M059J (cell line): ENCODE measurements at places on chromosomes 12 and 14.

GRCh38 chr14:64510825-64511671, 6.5 kb downstream of the ZBTB1 start:
- peak; percentile 72 for DNase-seq

DNA sequence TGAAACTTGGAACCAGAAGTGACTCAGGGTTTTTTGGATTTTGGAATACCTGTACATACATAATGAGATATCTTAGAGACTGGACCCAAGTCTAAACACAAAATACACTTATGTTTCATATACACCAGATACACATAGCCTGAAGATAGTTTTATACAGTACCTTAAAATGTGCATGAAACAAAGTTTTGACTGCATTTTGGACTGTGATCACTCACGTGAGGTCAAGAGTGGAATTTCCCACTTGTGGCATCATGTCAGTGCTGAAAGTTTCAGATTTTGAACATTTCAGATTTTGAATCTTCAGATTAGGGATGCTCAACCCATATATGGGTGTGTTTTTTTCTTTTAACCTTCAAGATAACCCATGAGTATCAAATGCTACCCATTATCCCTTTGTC, 6.6 kb downstream of the SBNO1 start:
- DNase-seq, result no peak

- no peak for DNase-seq
These were observed 811 bp upstream of the FBRSL1 start for GRCh38 chr12:132489078-132489601.

DNA sequence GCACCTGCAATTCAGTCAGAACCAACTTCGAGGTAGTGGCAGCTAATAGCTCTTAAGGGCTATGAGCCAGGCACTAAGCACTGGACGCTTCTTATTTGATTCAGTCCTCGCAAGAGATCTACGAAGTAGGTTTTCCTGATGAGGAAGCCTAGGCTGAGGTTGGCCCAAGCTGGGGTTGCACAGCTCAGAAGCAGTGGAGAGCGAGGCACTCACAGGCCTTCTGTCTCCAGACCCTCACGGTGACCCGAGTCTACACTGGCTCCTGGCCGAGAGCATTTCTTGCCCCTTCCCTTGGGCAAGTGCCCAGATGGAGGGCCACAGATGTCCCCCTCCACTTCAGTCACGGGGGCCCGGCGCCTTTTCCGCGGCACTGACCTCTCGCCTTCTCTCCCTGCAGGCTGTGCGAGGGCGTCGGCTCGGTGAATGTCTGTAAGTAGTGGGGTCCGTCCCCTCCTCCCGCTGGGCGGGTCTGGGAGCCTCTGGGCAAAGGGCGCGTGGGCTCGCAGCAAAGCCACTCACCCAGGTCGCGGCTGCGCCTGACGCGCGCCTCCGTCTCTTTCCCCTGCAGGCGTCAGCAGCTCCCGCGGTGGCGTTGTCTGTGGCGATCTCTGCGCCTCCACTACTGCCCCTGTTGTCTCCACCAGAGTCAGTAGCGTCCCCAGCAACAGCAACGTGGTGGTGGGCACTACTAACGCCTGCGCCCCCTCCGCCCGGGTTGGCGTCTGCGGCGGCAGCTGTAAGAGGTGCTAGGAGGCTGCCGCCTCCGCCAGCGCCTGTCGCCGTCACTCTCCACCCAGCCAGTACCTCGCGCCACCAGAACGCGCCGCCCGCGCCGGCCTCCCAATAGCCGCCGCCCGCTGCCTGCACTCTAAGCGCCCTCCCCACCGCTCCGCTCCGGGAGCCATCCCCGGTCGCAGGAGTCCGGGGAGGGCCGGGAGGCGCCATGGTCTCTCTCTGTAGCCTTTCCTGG, 13.1 kb downstream of the KRT83 start:
- peak; percentile 59 for DNase-seq

DNA sequence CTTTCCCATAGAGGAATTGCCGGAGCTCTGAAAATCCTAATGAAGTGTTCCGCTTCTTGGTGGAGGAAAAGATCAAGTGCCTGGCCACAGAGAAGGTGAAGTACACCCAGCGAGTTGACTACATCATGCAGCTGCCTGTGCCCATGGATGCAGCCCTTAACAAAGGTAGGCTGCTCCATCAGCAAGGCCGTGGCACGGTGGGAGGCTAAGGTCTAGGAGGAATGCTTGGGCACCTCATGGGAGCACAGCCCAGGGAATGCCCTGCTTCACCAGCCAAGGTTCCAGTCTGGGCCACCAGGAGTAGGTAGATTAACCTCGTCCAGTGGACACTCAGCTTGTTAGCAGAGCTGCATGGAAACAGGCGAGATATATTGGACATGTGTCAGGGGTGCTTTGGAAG, 6.4 kb upstream of the TPI1 start:
- DNase-seq, result no peak

DNA sequence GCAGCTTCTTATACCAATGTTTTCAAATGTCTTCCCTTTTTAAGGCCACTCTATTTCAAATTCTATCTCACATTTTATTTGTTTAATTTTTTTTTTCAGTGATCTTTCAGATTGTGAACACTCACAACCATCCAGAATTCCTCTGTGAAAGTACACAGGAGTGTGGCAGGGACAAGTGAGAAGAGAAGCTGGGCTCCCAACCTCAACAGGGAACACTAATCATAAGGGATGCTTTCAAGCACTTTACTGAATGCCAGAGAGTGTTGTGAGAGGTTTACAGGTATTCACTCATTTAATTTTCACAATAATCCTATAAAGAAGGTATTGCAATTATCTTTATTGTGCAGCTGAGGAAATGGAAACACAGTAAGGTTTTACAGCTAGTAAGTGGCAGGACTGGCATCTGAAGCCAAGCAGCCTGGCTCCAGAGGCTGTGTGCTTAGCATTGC, 60.1 kb upstream of the PYGL start:
- DNase-seq, result no peak

- no peak for DNase-seq
These were observed 3.4 kb downstream of the HSD17B6 start for GRCh38 chr12:56766535-56766934.

DNA sequence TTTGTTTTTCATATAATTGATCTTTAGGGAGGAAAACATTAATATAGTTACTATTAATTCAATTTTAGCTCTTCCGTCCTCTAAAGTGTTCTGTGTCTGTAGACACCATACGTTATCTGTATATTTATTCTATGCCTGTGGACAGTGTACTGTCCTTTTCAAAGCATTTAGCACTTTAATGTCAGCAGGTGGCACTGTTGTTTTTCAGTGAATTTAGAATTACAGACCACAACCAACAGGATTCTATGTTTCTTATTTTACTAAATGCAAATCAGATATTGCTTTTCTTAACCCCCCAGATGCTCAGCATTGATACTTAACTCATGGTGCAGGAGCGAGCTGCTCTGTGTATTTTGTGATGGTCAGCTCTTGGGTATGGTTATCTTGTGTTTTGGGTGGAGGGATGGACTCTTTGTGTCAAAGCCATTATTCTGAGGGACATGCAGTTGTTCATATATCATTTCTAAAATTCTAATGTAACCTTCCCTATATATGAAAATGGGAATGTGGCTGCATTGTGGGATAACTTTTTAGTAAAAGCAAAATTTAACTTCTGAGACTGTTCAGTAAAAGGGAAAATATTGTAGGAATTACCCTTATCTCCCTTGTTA, 65.2 kb downstream of the PAPOLA start:
- peak; percentile 7 for DNase-seq

- DNase-seq, result no peak
These were observed 5.7 kb downstream of the OTUB2 start for GRCh38 chr14:94031883-94032279.

GRCh38 chr12:63018273-63018672, 83.3 kb upstream of the PPM1H start:
- peak; percentile 2 for DNase-seq

DNA sequence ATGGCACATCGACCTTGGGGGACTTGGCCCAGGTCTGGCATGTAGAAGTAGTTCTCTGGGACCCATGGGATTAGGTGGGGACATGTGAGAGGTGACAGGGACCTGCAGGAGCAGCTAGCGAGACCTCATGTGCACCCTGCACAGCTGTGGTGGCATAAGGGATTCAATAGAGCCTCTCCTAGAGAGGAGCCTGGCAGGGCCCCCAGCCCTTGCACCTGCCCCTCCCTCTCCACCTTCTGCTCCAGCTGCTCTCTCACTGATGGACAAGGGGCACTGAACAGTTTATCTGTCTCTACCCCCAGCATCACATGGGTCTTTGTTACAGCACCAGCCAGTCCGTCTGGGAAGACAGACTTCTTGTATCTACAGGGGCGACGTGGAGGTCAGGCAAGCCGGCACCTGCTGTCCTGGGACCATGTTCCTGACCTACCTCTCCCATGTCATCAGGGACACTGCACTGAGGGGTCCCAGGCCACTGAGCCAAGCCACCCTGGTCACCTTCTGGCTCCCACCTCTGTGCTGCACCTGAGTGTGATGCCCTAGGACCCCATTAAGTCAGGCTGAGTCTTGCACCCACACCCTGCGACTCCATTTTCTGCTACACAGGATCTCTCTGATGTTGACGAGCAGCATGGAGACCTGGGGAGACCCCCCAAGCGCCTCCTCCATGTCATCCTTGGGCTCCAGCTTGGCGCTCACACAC, 32.6 kb downstream of the DDX11 start:
- DNase-seq, result no peak

DNA sequence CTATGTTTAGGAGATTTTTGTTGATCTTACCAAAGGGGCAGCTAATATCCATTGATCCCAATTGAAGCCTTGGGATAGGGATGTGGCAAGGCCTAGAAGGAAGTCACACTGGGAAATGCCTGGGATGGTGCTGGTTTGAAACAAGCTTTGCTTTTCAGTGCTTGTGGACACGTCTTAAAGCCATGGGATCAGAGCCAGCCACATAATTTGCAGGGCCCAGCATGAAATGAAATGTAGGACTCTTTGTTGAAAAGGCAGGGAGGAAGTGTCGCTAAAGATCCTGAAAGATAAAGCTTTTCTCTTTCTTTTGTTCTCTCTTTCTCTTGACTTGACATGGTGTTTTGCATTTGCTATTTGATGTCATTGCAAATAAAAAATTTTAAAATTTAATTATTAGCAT, 5.0 kb downstream of the TTC9 start:
- no peak for DNase-seq

DNA sequence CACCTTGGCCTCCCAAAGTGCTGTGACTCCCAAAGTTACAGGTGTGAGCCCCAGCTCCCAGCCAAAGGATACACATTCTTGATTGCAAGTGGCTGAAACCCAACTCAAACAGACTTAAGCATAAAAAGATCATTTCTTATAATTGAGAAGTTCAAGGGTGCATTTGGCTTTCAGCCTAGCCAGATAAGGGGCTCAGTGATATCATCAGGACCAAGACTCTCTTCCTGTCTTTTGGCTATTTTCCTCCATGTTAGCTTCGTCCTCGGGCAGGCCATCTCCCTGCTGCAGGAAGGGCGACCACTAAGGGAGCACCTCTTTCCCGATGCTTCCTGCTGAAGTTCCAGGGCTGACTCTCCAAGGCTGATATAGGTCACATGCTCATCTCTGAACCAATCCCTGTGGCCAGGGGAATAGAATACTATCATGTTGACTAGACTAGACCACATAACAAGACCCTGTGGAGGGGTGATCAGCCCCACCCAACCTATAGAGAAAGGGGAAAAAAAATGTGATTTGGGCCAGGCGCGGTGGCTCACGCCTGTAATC, 9.8 kb upstream of the KRT8 start:
- no peak for DNase-seq

DNA sequence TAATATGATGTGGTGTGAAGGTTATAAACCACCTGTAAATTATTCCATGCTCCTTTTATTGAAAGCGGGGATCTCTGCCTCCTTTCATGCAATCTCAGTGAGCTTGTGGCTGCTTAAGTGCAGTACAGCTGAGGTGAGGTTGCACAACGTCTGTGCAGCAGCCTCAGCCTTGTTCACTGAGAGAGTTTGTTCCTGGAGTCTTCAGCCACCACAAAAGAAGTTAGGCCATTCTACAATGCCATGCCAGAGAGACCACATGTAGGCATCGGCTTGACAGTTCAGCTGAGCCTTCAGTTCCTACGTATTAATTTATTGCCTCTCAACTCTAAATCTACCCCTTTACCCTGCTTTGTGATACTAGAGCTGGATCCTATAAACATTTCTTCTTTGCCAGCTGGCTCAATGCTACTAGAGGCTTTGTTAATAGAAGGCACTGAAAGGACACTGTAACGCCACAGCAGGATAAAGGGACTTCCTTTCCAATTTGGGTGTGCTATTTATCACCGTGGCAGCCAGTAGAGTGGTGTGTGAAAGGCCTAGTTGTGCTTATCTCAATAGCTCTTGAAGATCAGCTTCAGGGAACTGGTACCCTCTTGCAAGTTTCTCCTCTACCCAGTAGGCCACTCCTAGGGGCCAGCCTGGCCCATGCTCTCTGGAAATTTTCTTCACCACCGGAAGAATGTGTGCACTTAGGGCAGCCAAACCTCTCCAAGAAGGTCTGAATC, 337.7 kb downstream of the IPO8 start:
- DNase-seq, result no peak

- no peak for DNase-seq
These were observed 43.0 kb upstream of the FUT8 start for GRCh38 chr14:65369560-65369959.
